NCI-H1417 (cell line): ENCODE measurements at places on chromosomes 5 and 9.

DNA sequence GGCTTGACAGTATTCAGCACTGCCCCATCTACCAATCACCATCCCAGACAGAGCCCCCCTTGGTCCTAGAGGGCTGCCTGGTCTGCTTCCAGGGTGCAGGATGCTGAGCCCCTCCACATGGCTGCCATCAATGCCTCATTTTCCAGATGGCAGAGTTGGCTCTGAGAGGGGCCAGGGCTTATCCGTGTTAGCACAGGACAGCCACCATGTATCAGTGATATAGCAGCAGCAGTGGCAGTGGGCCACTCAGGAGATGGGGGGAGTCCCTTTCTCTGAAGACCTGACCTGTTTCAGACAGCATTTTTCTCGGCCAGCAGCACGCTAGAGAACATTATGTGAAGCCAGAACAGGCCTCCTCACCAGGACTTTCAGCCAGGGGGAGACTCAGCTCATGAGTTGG lies 1.6 kb upstream of the SMIM32 start:
- no peak for DNase-seq

DNA sequence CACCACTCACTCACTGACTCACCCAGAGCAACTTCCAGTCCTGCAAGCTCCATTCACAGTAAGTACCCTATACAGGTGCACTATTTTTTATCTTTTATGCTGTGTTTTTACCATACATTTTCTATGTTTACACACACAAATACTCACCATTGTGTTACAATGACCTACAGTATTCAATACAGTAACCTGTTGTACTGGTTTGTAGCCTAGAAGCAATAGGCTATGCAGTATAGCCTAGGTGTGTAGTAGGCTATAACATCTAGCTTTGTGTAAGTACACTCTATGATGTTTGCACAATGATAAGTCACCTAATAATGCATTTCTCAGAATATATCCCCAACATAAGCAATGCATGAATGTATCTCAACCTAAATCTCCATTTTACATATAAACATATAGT lies 541.1 kb downstream of the NR2F1-AS1 start:
- DNase-seq = no peak

- no peak for DNase-seq
Observed at GRCh38 chr9:28801144-28801799, 1228.0 kb upstream of the C9orf72 start.

GRCh38 chr9:5557606-5558587 lies 47.6 kb downstream of the PDCD1LG2 start:
- DNase-seq = no peak
